GM23248 (cell line): ENCODE measurements at places on chromosomes 6 and 20. TPM values are rescaled to one million over a fixed set of nuclear protein-coding genes. Genes with fewer than 3 reads are reported as not detected.

The SOX12 gene
- 2.0 and 2.1 TPM in 2 replicates for polyA plus RNA-seq

DNA sequence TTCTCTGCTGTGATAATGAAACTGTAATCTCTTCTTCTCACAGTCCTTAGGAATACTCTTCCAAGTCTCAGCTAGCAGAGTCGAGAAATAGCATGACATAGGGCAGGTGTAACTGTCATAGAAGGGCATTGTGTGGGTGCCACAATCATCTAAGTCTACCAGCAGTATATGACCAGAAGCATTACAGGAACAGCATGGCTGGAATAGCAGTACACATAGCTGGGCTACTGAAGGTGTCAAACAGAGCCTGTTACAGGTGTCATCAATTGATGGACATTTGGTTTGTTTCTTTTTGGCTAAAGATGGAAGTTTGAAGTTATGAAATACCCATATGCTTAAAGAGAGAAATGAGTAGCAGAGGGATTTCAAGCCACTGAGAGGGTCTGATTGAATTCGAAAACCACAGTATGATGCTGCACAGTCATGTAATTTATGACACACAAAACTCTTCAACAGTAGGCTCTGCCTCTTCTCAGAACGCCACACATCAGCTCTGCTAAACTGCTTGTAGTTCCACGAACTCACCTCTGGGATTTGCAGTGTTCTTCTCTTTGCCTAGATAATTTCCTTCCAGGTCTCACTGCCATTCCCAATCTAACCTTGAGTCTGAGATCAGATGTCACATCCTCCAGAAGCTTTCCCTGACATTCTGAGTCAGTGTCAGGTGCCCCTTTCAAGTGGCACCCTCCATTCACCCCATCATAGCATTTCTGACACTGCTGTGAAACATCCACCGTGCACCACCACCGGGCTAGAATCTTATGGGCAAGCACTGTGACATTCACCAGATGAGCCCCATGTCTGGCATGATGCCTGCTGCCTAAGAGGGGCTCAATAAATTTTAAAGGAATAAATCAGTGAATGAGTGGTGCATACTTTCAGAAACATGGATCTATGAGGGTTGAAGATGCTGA, 151.0 kb downstream of the ADAT2 start:
- DNase-seq = no peak

DNA sequence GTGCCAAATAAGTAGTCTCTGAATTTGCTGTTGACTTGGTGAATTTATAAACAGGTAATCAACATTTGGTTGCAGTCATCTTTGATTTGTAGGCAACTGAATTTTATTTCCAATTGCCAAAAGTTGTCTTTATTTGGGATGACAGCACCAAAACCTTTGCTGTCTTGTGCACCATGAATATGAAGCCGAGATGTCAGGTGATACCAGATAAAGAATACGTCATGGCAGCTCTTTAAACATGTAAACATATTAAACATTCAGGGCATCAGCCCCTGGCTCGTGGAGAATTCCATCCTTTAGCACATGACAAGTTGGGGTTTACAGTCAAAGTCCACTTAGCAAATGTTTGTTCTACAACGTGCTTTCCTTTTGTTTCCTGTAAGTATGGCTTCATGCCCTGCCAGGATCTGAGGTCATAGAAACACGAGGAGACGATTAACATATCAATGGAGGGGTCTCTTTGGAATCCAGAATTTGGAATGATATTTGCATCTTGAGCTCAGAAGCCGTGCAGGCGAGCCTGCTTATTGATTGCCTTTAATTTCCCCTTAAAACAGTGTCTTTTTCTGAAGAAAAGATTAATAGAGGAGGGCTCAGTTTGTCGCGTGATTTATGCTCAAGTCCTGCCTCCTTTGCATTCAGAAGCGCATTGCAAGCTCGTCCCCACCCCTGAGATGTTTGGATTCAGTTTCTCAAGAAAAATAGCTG, 170.2 kb upstream of the ZNF217 start:
- peak; percentile 57 for DNase-seq

- DNase-seq = no peak
Observed at GRCh38 chr6:11332463-11332862, 100.0 kb upstream of the NEDD9 start.

DNA sequence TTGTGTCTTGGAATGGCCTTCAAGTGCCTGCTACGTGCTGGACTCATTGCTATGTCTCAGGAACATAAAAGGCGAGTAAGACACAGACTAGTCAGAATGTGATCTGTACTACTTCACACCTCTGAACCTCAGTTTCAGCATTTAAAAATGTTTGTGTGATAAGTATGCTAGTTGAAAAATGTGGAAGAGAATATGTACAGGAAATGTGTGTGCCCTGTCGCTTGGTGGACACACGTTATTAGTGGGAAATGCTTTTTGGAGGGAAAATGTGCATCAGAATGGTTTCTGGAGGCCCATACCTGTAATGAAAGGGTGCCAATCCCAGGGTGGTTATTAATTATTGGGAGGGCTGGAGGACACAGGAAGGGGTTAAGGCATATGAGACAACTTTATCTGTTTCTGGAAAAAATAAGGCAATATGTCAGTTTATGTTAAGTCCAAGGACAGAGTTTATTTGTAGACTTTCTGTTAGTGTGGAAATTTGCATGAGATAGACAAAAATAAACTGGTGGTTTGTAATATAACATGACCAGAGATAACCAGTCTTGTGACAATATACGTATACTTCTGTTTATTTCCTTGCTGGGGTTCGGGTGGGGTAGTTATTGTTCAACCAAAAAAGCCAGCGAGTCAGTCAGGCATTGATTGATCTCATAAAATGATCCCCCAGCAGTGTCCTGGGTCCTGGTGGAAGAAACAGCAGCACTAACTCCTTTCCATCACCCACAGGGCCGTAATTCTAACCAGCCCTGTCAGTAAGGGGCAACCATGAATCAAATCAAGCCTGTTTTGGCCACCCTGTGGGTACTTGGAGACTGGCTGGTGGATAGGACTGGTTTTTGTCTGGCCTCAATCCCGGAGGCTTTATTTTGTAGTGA, 117.9 kb downstream of the JARID2 start:
- no peak for DNase-seq
